ENCODE measurements at places on chromosomes 3 and 15. TPM values are rescaled to one million over a fixed set of nuclear protein-coding genes. Genes with fewer than 3 reads are reported as not detected.
A peak's percentile ranks its signal among the peaks of the same experiment; 100 is the strongest.

RASL12 gene
- 0.44 TPM for total RNA-seq

GRCh38 chr3:58490860-58491501 lies 915 bp upstream of the KCTD6 start:
- no peaks in the 10 kb centered on the region for H3K36me3 ChIP-seq
- H3K27me3 ChIP-seq, result peaks cover 9% of the 10 kb centered on the region
- H3K4me3 ChIP-seq, result peak overlapping the region; percentile 84
- peak overlapping the region; percentile 84 for H3K27ac ChIP-seq
- H3K4me1 ChIP-seq, result peaks cover 37% of the 10 kb centered on the region
- DNase-seq, result peak; percentile 23

GRCh38 chr3:190492129-190492528 lies 21.8 kb upstream of the IL1RAP start:
- no peak overlapping the region for H3K27ac ChIP-seq
- H3K4me3 ChIP-seq, result no peak overlapping the region
- H3K27me3 ChIP-seq, result no peaks in the 10 kb centered on the region
- DNase-seq, result no peak
- peaks cover 6% of the 10 kb centered on the region for H3K4me1 ChIP-seq

DNA sequence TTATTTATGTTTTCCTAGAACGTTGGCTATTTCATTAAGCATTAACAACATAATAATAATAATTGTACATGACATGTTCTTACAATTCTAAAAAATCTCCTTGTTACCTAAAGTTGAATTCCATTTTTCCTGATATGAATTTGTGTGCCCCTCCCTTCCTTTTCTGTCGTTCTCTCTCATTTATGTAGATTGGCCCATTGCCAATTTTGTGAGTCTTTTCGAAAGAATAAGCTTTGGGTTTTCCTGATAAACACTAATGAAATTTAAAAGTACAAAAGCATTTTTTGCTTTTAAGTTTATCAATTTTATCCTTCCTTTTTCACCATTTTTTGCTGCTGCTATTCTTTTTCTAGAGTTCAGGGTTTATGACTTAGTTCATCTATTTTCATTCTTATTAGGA lies 44.9 kb downstream of the PRR23E start:
- peaks cover 3% of the 10 kb centered on the region for H3K27me3 ChIP-seq
- no peak overlapping the region for H3K27ac ChIP-seq
- no peak for DNase-seq

PSMD6 gene
- 78.6 TPM for total RNA-seq

DNA sequence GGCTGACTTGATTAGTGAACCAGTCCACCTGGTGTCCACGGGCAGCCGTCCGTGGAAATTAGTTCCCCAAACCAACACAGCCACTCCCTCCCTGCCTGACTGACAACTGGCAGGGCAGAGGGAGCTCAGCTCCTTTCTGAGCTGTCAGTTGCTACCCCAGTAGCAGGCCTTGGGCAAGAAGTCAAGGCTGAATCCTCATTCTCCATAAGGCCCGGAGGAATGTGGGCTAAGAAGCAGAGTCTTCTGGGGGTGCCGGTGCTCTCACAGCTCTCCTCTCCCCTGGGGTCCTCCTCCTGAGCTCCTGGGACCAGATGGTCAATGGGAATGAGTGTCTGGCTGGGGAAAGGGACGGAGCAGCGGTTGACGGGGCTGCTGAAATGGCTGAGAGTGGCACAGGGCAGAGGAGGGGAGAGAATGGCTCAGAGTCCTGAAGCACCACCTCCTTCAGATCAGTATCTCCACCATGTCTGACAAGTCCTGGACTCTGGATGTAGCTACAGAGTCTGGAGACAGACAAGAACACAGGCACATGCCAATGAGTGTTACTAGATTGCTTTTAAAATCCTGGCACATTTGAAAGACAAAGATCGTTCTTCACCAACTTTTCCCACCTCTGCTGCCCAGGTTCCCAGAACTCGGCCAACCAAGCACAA lies 16.9 kb downstream of the AMOTL2 start:
- H3K4me1 ChIP-seq, result peaks cover 3% of the 10 kb centered on the region
- H3K4me3 ChIP-seq, result no peak overlapping the region
- H3K27me3 ChIP-seq, result no peaks in the 10 kb centered on the region

GRCh38 chr3:28947751-28948150 lies 333.1 kb upstream of the RBMS3 start:
- H3K4me3 ChIP-seq, result no peak overlapping the region
